GM10248 (cell line): ENCODE measurements at places on chromosomes 16 and 17.
A peak's percentile ranks its signal among the peaks of the same experiment; 100 is the strongest.

DNA sequence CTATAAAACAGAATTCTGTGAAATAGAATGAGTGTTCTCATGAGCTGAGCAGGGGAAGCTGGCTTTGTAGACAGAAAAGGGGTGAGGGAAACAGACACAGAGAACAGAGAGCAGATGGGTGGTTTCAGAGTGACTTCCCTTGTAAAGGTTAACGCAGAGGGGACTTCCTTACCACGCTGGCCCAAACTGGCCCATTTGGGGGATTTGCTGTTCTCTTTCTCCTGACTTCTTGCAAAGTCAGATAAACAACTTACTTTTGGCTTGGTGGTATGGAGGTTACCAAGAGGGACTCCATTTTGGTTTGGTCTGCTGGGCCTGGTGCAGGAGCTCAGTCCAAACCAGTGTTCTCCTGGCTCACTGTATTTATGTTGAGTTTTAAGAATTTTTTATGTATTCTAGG lies 48.4 kb downstream of the SEC14L1 start:
- peak; percentile 65 for DNase-seq

DNA sequence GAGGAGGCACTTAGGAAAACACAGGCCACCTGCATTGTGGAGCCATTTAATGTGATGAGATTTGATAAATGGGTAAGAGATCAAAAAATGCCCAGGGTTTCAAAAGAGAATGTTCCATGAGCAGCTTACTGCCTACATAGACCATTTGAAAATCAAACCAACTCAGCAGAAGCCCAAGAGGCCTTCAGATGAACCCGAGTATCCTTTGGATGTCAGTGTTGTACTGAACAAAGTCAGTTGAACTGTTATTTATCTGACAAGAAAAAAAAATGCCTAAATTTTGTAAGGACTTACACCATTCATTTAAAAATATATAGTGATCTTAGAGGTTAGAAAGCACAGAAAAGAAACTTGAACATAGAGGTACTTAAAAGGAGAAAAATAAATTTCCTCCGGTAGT lies 381.7 kb downstream of the ZFHX3 start:
- DNase-seq = no peak

DNA sequence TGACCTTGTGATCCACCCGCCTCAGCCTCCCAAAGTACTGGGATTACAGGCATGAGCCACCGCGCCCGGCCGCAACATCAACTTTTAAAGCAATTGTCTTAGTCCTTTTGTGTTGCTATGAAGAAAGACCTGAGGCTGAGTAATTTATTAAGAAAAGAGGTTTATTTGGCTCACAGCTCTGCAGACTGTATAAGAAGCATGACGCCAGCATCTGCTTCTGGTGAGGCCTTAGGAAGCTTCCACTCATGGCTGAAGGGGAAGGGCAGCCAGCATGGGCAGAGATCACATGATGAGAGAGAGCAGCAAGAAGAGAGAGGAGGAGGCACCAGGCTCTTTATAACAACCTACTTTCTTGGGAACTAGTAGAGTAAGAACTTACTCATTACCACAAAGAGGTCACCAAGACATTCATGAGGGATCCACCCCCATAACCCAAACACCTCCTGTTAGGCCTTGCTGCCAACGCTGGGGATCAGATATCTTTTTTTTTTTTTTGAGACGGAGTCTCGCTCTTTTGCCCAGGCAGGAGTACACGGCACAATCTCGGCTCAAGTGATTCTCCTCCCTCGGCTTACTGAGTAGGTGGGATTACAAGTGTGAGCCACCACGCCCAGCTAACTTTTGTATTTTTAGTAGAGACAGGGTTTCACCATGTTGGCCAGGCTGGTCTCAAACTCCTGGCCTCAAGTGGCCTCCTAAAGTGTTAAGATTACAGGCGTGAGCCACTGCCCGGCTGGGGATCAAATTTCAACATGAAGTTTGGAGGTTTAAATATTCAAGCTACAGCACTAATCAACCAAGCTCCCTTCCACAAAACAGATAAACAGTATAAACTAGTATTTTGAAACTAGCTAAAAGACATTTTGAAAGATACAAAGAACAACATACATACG lies 21.4 kb upstream of the GPT2 start:
- no peak for DNase-seq

- peak; percentile 79 for DNase-seq
Measured at GRCh38 chr16:67542464-67542863, 13.8 kb downstream of the RIPOR1 start.

- DNase-seq = peak; percentile 18
Measured at GRCh38 chr16:75745823-75746222, 19.5 kb upstream of the CPHXL start.
